ENCODE measurements at places on chromosomes 3 and 15.

GRCh38 chr3:23659840-23660430 lies 145.8 kb upstream of the UBE2E1 start:
- DNase-seq: no peak

- no peak for DNase-seq
These were observed 170.9 kb upstream of the THBS1 start for GRCh38 chr15:39409876-39410530.

GRCh38 chr3:8759038-8759707 lies 10.2 kb downstream of the OXTR start:
- no peak for DNase-seq

DNA sequence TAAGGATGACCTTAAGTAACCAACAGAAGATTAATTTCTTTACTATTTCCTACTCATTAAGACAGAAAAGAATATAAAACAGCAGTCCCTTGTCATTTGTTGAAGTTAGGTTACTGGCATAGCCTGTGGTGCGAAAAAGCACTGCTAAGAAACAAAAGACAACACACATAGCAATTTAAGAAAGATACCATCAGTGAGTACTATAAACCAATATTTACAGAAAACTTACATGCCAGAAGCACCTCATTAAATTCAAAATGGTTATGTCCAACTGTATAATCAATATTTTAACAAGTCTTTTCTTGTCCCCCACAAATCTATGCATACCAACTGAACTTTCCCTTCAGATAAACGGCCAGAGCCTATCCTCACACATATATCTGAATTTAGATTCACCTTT lies 42.0 kb downstream of the ANKRD28 start:
- DNase-seq: no peak

DNA sequence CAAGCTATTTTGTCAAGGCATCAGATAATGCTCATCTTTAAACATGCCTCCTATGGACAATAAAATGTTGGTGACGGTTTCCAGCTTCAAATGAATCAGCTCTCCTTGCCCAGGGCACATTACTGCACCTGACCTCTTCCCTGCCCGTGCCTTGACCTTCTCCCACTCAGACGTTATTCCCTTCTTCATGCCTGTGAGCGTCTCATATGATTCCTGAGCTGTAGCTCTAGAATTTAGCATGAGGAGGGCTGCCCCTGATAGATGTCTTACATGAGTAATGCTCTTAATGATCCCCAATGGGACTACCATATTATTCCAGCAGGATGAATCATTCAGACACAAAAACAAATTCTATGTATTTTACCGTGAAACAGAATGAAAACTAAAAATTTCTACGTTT lies 762.7 kb downstream of the ROBO1 start:
- no peak for DNase-seq

- DNase-seq: no peak
These were observed 236.4 kb downstream of the LPP start for GRCh38 chr3:188390343-188390718.

DNA sequence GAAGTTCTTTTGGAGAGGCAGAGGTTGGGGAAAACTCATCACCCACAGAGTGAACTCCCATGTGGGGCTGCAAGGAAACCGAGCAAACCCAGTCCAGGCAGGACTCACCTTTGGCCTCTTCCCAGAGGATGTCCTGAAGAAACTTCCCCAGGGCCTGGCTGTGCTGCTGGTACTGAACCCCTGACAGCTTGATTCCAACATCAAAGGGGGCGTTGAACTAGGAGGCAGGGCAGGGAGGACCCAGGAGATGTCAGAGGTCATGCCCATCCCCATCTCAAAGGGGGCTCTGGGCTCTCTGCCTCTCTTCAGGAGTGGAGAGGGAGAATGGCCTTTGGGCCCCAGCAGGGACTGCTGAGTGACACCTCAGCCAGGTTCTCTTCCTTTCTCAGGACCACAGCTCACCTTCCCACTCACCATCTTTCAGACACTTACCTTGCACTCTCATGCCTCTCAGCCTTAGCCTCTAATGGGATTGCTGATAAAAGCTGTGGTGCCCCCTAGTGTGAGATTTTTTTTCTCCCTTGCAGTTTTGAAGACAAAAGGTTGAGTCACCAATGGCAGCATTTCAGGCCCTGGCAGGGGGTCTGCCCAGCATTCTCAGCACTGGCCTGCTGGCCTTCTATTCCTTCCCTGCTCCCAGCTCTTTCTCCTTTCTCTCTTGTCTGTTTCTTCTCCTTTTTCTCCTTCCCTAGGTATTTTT lies 6.0 kb downstream of the GHRL start:
- DNase-seq: peak; percentile 56

GRCh38 chr3:162019817-162020216 lies 523.2 kb downstream of the OTOL1 start:
- no peak for DNase-seq

GRCh38 chr3:40055956-40056355 lies 246.5 kb downstream of the MYRIP start:
- DNase-seq: no peak

GRCh38 chr15:31377030-31377429 lies 50.4 kb downstream of the KLF13 start:
- DNase-seq: peak; percentile 51

DNA sequence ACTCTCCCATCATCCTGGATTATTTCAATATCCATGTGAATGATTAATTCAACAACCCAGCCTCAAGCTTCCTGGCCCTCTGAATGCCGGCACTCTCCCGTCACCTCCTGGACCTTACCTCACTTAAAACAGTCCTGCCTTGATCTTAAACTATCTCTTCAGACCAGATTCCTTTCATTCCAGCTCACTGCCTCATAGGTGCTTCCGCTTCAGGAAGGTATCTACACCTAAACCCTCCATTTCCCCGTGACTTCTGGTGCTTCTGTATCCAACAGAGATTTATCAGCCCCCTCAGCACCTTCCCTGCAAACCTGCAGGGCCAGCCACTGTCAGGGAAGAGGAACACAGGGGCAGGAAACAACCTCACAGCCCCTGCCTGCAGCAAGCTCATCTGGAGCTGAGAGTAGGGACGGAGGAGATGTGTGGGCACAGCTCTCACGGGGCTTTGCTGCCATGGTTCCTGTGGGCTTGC lies 98.9 kb upstream of the TJP1 start:
- DNase-seq: peak; percentile 77

DNA sequence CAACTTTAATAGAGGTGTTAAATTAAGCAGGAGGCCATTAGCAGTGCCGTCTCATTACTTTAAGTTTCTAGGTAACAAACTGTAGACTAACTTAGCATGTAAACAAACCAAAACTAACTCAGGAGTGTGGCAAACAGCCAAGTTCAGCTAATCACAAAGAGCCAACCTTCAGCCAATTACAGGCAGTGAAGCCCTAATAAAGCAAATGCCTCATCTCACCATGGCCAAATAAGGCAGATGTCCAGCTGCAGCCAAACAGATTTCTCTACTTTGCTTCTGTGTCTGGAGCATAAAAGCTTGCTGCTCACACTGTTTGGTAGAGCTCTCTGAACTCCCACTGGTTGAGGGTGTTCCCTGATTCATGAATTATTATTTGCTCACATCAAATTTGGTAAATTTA lies 835.4 kb upstream of the GBE1 start:
- no peak for DNase-seq

GRCh38 chr15:55289011-55289745 lies 435 bp downstream of the RAB27A start:
- DNase-seq: peak; percentile 57

DNA sequence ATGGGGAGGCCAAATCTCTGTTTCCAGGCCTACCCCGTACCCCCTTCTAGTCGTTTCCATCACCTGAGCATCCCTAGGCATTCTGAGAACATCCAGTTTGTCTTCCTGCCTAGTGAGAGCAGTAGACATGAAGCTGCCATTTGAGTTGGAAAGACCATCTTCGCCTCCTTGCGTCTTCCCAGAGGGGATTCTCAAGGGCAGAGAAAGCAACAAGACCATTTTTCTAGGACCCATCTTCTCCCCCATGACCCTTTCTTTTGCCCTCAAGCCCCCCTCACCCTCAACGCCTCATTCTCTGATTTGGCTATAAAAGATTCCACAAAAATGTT lies 148.7 kb upstream of the BHLHE40 start:
- DNase-seq: no peak

- no peak for DNase-seq
These were observed 762.5 kb downstream of the AGBL1 start for GRCh38 chr15:86842199-86842598.

GRCh38 chr3:42705962-42706585 lies 3.5 kb upstream of the HHATL start:
- no peak for DNase-seq

DNA sequence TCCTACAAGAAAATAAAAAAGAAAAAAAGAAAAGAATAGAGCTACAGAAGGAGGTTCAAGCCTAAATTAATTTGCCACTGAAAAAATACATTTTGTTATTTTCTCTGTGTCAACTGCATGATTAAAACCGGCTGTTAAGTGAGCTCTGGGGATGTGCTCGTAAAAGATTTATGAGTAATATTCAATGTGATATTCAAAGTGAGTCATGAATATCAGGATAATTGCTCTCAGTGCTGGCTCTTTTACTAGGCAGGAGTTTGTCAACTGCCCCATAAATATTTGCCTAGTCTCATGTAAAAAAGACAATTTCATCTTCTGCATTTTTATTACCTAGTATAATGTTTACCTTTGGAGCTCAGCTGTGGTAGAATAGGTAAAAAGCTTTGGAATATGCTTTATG lies 78.9 kb downstream of the CDIN1 start:
- DNase-seq: no peak

- DNase-seq: no peak
These were observed 25.2 kb downstream of the IDH3A start for GRCh38 chr15:78174401-78174800.

GRCh38 chr15:62509395-62509958 lies 344.4 kb upstream of the C2CD4B start:
- DNase-seq: peak; percentile 28

GRCh38 chr3:179398574-179399231 lies 51.2 kb downstream of the MFN1 start:
- DNase-seq: no peak

GRCh38 chr3:49727154-49727923 lies 3.6 kb upstream of the GMPPB start:
- no peak for DNase-seq
